ENCODE measurements at places on chromosomes 11 and 22. TPM values are rescaled to one million over a fixed set of nuclear protein-coding genes. Genes with fewer than 3 reads are reported as not detected.

Gene OR4D5
- not detected for total RNA-seq

Gene GGTLC2
- total RNA-seq = not detected

Gene LMNTD2
- 0.37 TPM for total RNA-seq

Gene HOATZ
- not detected for total RNA-seq

Gene RIBC2
- total RNA-seq = 3.1 TPM

Gene ZNF214
- total RNA-seq = 12.5 TPM

Gene SCO2
- total RNA-seq = 0.79 TPM

Gene NLRP6
- not detected for total RNA-seq

Gene DDI1
- not detected for total RNA-seq

Gene INSC
- 3.0 TPM for total RNA-seq

Gene RAG2
- total RNA-seq = 0.16 TPM

Gene IFITM1
- 20.9 TPM for total RNA-seq

Gene GPHA2
- total RNA-seq = not detected

Gene PANX3
- not detected for total RNA-seq

Gene ACRV1
- total RNA-seq = not detected

Gene GTSE1
- 6.6 TPM for total RNA-seq

Gene PIH1D2
- 4.5 TPM for total RNA-seq

Gene PRRG4
- 5.1 TPM for total RNA-seq

Gene MS4A7
- 19.5 TPM for total RNA-seq

Gene OR51B2
- 1.7 TPM for total RNA-seq

Gene CD3E
- 0.32 TPM for total RNA-seq

Gene LARGE2
- total RNA-seq = 1.3 TPM

Gene P2RX6
- 0.74 TPM for total RNA-seq

Gene SLC22A25
- total RNA-seq = not detected

Gene GRM5
- 0.53 TPM for total RNA-seq

Gene GLYATL1
- total RNA-seq = 0.79 TPM

Gene TNNI2
- total RNA-seq = 32.6 TPM

Gene RIMBP3C
- total RNA-seq = 0.26 TPM

Gene MMP13
- total RNA-seq = not detected

Gene SEPTIN3
- 1.7 TPM for total RNA-seq

Gene KCNJ5
- total RNA-seq = 0.53 TPM

Data from urinary bladder (tissue), 4 donors.